Subcutaneous preadipocyte (primary cell): ENCODE measurements at places on chromosomes 5 and 9. TPM values are rescaled to one million over a fixed set of nuclear protein-coding genes. Genes with fewer than 3 reads are reported as not detected.

The PCDHA4 gene
- total RNA-seq = under 0.01 TPM in 1 of 2 replicates, not detected in the other

The PDZD2 gene
- total RNA-seq = under 0.01 and 0.73 TPM in 2 replicates

The LIX1 gene
- total RNA-seq = not detected in 2 replicates

The PCDHGB1 gene
- total RNA-seq = 0.73 and 1.2 TPM in 2 replicates

The CAMK4 gene
- 5.3 and 5.5 TPM in 2 replicates for total RNA-seq

The GSN gene
- total RNA-seq = 186 and 208 TPM in 2 replicates
